ENCODE measurements at places on chromosomes 16 and 17.

- no peak for DNase-seq
Observed at GRCh38 chr16:50297301-50298074, 31.1 kb downstream of the ADCY7 start.

DNA sequence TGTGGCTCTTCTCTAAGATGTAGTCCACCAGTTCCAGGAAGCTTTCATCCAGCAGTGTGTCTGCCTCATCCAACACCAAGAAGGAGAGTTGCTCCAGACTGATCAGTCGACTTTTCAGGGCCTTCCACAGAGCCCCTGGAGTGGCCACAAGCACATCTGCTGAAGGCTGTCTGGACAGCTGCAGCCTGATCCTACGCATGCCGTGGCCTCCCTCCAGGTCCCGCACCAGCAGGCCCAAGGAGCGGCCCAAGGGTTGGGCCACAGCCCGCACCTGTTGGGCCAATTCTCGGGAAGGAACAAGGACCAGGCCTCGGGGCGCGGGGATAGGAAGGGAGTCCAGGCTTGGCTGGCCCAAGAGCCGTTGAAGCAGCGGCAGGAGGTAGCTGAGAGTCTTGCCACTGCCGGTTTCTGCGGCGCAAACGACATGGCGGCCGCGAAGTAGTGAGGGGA is 729 bp downstream of the DDX28 start:
- DNase-seq, result no peak

DNA sequence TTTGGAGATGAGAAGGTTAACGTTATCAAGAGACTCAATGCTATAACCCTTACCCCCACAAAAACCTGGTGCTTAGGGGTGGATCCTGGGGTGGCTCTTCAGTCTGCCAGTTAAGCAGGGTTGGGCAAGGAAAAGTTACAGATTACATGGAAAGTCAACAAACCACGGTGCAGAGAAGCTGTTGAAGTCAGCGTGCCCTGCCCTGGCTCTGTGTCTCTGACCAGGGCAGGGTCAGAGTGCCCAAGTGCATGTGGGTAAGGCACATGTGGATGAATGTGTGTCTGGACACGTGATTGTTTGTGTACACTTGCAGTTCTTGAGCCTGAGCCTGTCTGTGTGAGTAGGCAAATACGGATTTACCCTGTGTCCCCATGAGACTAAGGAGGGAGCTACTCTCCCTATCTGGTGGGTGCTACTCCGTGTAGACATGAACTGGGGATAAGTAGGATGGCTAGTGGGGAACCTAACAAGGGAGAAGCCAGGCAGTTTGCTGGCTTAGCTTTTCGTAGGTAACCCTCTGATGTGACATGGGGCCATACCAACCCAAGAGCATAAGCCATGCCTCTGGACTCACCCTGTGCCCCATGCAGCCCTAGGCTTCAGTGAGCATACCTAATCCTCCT is 5.5 kb downstream of the IGFBP4 start:
- DNase-seq, result peak; percentile 57

- DNase-seq, result peak; percentile 67
Observed at GRCh38 chr16:67277999-67278772, 1.1 kb upstream of the PLEKHG4 start.

DNA sequence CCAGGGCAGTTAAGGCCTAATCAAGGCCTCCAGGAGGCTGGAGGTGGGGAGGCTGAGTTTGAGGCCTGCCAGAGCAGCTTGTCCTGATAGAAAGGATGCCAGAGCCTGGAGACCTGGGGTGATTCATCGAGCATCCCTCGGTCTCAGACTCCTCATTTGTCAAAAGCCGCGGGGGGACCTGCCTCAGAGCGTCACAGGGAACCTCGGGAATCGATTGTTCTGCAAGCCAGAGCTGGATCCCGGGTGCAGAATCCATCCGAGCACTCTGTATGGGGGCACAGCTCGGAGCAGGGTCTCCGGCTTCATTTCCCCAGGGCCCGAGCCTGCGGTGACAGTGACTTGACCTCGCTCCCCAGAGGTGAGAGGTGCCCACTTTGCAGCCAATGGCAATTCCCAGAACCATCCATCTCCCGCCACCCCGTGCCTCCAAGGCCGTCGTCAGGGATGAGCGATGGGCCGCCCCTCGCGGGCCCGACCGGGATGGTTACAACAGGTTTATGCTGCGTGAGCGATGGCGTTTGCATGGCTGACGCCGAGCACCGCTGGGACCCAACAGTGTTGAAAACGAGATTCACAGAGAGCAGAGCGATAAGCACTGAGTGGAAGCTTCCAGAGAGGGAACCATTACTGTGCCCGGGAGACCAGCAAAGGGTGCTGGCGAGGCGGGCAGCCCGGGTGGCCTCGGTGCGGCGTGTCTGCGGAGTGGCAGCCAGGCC is 117.1 kb upstream of the GSE1 start:
- no peak for DNase-seq

DNA sequence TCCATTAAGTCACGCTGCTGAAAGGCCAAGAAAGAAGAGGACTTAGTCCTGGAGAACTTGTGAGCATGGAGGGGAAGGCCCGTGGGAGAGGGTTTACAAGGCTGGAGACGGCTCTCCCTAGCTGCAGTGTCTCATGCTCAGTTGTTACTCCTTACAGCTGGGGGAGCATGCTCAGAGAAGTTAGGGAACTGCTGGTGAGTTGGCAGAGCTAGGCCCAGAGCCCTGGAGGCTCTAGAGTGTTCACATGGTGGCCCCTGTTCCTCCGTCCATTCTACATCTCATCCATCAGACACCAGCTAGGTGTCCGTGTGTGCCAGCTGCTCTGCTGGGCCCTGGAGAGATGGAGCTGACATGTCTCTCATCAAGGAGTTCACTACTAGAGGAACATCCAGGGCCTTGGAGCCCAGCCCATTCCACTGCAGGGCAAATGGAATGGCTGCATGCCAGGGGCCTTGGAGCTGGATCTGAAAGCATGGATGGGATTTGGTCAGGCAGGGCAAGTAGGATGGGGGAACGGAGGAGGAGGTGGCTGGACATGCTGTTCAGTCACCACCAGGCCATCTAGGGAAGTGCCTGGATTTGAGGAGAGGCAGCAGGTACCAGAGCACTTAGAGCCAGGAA is 6.3 kb downstream of the XYLT2 start:
- no peak for DNase-seq

DNA sequence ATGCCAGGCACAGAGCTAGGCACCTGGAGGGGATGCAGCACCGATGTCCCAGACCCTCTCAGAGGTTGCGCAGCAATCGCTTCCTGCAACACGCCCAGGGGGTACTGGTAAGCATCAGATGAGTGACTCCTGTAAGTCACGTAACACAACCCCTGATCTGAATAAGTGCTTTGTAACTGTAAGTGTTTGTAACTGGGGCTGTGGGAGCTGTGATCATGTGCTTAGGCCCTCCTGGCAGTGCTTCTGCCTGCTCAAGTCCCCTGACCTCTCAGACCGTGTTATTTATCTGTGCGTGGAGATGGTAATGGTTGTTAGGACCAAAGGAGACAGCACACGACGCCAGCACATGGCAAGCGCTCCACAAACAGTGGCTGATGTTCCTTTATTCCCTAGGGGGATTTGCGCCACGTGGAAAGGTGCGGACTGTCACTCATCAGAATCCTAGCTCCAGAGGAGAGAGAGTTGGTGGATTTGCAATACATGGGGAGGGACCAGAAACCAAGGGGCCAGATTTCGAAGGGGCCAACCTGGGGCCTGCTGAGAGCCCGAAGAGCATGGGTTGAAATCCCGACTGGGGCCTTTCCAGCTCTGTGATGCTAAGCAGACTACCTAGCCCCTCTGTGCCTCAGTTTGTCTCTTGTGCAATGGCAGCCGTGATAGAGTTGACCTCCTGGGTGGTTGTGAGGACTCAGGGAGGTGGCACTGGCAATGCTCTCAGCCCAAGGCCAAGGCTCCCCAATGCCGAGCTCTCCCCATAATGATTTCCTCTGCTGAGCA is 151.8 kb downstream of the IRF8 start:
- no peak for DNase-seq

GRCh38 chr16:67833030-67833414 is 9.1 kb upstream of the THAP11 start:
- peak; percentile 32 for DNase-seq

GRCh38 chr16:77585379-77586251 is 136.7 kb upstream of the NUDT7 start:
- no peak for DNase-seq

DNA sequence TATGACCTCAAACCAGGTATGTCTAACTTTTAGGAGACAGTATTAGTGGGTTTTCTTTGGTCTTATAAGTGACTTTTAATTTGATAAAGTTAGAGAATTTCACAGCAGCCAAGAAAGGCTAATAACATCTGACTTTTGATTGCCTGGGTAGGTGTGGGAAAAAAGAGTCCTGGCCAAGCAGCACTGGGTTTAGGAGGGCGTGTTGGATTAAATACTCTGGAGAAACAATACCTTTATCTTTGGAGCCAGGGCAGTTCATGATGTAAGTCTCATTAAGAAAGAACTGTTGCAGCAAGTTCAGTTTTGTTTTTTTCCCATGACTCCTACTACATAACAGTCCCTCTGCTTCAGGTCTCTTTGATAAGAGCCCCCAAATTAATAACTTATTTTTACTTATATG is 26.7 kb upstream of the MRC2 start:
- no peak for DNase-seq

- peak; percentile 40 for DNase-seq
Observed at GRCh38 chr17:31631766-31632165, 227.3 kb downstream of the COPRS start.

- DNase-seq, result peak; percentile 41
Observed at GRCh38 chr17:16352667-16353316, 477 bp downstream of the CENPV start.

DNA sequence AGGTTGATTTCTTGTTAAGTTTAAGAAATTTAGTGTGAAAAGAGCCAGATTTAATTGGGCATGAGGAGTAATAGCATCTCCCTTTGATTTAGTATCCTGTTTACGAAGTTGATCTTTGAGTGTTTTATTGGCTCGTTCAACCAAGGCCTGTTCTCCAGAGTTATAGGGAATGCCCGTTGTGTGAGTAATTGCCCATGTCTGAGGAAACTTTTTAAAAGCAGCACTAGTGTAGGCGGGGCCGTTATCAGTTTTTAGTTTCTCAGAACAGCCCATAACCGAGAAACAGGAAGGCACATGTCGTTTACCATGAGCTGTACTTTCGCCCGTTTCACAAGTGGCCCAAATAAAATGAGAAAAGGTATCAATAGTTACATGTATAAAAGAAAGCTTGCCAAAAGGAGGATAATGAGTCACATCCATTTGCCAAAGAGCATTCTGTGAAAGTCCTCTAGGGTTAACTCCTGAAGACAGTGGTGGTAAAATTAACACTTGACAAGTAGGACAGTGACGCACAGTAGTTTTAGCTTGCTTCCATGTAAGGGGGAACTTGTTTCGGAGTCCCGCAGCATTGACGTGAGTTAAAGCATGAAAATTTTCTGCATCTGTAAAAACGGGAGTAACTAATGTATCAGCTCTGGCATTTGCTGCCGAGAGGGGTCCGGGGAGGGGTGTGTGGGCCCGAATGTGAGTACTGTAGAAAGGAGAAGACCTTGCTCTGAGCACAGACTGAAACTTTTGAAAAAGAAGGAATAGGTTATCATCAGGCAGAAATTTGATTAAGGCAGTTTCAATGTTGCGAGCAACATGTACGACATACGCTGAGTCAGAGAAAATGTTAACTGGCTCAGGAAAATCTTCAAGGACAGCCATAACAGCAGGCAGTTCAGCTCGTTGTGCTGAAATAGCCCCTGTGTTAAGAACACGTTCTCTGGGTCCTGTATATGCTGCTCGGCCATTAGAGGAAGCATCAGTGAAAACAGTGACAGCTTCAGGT is 18.5 kb upstream of the KCTD5 start:
- peak; percentile 97 for DNase-seq

DNA sequence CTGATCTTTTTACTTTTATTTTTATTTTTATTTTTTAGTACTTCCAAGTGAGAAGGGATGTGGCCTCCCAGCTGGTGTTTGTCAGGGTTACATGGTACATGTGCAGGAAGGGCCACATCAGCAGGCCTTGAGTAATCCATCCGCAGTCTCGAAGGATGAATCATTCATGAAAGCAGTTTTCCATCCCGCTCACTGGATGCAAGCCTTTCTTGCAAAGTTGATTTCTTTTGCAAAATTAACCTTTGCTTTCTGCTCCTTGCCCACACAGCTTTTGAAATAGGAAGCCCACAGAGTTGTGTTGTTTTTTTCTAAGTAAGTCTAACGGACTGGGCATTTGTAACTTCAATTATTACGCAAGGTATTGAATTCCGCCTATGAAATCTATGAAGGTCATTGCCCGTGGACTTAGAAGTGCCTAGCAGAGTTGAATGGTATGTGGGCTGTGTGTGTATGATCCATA is 157.4 kb downstream of the PRKCA start:
- DNase-seq, result peak; percentile 99

- DNase-seq, result peak; percentile 41
Observed at GRCh38 chr17:9672266-9672665, 26.9 kb downstream of the USP43 start.

DNA sequence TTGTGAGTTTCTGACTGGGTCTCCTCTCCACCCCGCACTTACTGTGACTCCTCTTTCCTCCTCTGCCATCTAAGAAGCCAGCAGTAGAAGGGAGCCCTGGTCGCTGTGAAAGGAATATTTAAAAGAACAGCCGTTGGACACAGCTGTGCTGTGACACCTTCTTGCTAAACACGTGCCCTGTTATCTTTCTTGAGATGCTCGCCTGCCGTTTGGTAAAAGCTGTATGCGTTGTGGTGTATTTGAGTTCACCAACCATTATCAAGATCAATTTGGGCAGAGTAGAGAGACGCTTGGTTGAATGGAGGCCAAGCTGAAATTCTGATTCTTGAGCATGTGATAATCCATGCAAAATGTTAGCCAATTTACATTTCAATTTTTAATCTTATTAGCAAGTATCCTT is 3.8 kb downstream of the GID4 start:
- no peak for DNase-seq

- DNase-seq, result no peak
Observed at GRCh38 chr16:50238868-50239301, 27.5 kb upstream of the ADCY7 start.

- no peak for DNase-seq
Observed at GRCh38 chr16:83501481-83501880, 306.3 kb upstream of the HSBP1 start.

- peak; percentile 34 for DNase-seq
Observed at GRCh38 chr16:16150117-16150877, 73.0 kb downstream of the ABCC6 start.

DNA sequence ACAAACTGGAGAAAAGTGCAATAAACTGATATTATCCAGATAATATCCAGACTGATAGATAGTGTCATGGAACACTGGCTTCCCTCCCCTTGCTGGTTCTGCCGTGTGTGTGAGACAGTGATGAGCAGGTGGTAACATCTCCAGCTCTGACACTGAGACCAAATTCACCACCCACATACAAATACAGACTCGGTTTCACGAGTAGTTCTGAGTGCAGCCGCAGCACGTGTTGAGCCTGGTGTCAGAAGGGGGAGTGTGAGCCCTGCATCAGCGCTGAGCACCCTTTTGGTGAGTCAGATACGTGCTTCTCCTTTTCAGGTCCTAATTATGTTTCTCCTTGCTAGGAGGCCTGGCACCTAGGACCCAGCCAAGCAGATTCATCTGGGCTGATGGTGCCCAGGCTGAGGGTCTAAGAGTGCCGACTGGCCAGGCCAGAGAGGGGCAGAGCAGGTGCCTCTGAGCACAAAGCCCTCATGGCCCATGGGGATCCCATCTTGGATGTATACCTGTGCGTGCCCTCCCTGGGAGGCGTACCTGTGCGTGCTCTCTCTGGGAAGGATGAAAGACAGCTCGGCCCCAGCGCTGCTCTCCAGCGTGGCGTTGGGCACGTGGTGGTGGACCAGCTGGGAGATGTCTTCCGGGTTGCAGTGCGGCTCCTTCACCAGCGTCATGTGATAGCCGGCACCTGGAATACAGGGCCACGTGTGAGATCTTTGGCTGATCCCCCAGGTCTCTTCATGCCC is 27.3 kb upstream of the RNPS1 start:
- no peak for DNase-seq

All from fibroblast of villous mesenchyme (primary cell).